Fibroblast of the aortic adventitia (primary cell): ENCODE measurements at places on chromosomes 16 and 17.
A peak's percentile ranks its signal among the peaks of the same experiment; 100 is the strongest.

GRCh38 chr17:81400996-81401722, 5.9 kb downstream of the BAHCC1 start:
- peak; percentile 75 for DNase-seq

- no peak for DNase-seq
These were observed 9.0 kb upstream of the GRB2 start for GRCh38 chr17:75414488-75414887.

DNA sequence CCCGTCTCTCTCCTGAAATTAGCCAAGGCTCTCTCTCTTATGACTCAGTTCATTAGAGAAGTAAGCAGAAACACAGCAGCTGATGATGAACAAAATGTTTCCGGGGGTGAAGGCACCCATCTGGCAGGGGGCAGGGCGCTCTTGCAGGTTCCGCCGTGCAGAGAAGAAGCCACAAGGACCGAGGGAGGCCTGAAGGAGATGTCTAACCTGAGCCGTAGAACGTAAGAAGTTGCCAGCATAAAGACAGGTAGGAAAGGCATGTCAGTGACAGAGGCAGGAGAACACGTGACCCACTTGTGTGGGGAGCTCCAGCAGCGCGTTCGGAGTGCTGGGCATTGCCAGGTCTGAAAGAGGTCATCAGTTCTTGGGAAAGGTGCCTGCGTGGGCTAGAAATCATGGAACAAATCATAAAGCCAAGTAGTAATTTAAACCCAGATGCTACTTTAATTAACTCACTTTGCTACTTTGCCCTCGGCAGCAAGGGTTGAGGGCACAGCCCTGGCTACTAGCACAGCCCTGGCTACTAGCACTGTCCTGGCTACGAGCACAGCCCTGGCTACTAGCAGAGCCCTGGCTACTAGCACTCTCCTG, 198.6 kb downstream of the RPTOR start:
- no peak for DNase-seq

GRCh38 chr17:35056013-35056412, 7.5 kb downstream of the RFFL start:
- no peak for DNase-seq

DNA sequence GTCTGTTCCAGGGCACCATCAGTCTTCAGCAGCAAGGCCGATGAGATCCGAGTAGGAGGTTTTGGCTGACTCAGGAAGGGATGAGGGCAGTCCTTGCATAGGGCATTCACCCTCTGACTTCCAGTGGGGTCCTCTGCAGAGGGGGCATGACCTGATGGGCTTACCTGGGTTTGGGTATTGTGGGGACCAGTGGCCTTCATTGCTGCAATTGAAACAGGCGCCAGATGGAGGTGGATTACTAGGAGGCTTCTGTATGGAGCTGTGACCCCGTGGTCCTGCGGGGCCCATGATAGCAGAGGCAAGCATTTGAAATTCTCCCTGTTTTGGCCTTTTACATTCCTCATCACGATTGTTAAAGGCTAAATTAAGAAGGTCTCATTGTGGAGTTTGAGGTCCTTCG, 2448.7 kb downstream of the TP53TG3F start:
- no peak for DNase-seq

- DNase-seq, result no peak
These were observed 60.3 kb downstream of the GSG1L start for GRCh38 chr16:28003021-28003865.
